ENCODE measurements at places on chromosomes 2 and 18.
A peak's percentile ranks its signal among the peaks of the same experiment; 100 is the strongest.

- no peak for DNase-seq
Measured at GRCh38 chr2:163611557-163611906, 124.3 kb downstream of the FIGN start.

- DNase-seq, result peak; percentile 49
Measured at GRCh38 chr2:222982010-222982908, 69.7 kb upstream of the KCNE4 start.

DNA sequence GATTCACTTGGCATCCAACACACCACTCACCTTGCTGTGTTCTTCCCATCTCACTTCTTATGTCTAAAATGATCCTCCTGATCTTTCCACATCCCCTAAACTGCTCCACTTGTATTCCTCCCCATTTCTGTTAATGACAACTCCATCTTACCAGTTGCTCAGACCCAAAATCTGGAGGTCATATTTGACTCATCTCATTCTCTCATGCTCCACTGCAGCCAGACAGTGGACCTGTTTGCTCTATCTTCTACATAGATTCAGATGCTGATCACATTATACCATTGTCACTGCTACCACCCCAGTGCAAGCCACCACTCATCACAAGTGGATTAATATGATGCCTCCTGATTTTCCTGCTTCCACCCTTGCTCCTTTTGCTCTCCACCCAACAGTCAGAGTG lies 7.9 kb upstream of the NABP1 start:
- DNase-seq, result no peak

GRCh38 chr18:8516371-8517250 lies 92.6 kb upstream of the RAB12 start:
- DNase-seq, result no peak

DNA sequence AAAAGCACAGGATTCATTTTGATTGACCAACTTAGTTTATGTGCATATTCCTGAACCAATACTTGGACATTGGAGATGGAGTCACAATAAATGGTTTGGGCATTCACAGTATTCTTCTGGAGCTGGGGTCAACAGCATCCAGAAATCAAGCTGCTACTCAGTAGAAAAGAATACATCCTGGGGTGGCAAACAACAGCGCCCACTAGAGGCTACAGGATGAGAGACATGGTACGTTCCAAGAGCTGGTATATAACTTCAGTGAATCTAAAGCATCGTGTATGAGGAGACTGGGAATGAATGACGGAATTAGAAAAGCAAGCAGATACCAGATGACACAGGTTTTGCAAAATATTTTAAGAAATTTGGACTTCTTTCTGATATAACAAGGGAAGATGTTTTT lies 142.9 kb upstream of the FIGN start:
- DNase-seq, result no peak

All from kidney (tissue), 22 donors.